NCI-H510A treated with DMSO at 0.1 percent for 48 hours (cell line): ENCODE measurements at places on chromosomes 5 and 9.
A peak's percentile ranks its signal among the peaks of the same experiment; 100 is the strongest.

- no peak for DNase-seq
Observed at GRCh38 chr9:99576876-99577275, 244.8 kb upstream of the NR4A3 start.

GRCh38 chr9:138020120-138020794 is 142.7 kb downstream of the CACNA1B start:
- DNase-seq, result no peak

DNA sequence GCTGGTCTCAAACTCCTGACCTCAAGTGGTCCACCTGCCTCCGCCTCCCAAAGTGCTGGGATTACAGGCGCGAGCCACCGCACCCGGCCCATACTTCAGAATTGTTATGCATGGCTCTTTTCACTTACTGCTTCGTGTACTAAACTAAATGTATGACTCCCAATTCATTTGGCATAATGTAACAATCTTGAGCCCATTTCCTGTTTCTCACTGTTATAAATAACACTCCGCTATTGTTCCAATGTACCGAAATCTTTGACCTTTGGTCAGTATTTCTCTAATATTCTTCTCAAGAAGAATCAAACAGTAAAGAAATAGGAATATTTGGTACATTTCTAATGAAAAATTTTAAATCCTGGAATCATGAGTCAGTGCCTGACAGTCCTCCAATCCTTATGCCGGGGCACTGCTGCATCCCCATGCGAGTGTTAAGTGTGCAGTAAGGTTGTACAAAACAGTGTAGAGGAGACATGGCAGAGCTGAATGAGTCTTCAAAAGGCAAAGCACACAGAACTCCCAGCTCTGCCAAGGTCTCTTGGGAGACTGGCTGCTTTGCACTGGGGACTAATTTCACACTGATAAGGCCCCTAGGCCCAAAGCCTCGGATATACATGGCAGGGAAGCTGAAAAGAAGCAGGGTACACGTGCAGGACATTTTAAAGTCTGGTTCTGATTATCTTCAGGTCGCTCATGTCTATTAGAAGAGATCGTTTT is 58.4 kb downstream of the HABP4 start:
- no peak for DNase-seq

DNA sequence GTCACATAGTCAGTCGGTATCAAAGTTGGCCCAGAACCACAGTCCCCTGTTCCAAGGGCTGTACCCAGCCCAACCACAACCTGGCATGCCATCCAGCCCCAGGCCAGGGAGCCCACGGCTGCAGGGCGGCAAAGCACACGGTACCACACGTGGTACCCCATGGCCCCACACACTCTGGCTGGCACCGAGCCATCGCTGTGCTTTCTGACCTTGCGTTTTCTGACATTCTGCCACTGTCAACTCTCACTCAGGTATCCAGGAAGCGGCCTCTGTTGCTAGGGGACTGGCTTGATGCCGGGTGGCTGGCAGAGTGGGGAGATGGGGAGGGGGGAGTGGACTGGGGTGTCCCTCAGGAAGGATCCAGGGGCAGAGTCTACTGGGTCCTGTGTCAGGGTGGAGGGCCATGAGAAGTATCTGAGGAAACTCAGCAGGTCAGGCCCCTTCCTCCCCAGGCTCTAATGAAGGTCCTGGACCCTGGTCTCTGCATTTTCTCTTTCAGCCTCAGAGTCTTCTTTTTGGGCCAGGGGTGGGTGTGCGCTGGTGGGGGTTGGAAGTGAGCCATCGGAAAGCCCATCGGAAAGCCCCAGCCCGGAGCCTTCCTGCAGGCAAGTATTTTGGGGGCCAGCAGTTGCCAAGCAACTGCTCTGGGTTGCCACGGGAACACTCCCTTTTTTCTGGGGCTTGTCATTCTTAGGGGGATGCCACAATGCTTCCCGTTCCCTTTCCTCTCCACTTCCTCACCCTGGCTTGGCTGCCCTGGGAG is 21.0 kb upstream of the RALGDS start:
- DNase-seq, result peak; percentile 42

GRCh38 chr5:27083449-27084415 is 45.3 kb upstream of the CDH9 start:
- DNase-seq, result no peak

- DNase-seq, result no peak
Observed at GRCh38 chr5:90055831-90056328, 353.7 kb downstream of the CETN3 start.

DNA sequence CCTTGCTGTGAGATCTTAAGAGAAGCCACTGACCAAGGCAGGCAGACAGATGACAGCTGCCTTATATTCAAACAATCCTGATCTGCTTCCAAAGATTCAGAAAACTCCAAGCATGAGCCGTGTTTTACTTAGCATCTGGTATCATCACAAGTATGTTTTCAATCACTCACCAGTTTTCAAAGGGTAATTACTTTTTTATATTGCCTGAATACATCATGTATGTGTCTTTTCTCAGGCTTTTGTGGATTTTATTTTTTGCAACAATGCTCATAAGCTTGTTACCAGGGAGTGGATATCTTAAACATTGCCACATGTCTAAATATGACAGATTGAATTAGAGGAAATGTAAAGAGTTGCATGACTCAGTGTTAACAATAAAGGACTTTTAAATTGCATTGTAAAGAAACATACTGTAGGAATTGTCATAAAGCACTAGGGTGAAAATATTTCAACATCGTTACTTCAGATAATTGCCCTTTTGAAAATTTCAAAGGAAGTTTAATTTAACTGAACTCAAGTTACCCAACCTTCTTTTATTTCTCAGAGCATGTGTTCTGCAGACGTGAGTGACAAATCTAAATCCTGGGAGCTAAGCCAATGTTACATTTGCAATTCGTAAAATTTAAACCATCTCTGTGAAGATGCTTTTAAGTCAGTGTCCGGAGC is 326.1 kb downstream of the PLK2 start:
- no peak for DNase-seq

DNA sequence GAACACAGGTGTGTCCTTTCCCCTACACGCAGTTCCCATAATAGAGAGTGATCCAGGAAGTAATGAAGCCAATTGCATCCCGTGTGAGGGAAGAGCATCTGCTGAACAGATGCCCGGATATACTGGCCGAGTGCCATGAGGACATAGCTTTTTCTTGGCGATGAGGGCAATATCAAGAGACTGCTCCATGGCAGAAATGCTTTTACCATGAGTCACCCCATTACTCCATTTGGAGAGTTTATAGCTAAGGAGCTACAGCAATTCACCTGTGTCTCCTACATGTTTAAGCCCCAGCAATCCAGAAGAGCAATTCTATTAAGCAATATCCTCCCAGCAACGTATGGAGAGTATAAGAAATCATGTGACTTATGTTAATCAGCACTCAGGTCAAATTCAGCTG is 222.0 kb upstream of the KLF4 start:
- peak; percentile 3 for DNase-seq

GRCh38 chr5:107806705-107807104 is 136.0 kb upstream of the EFNA5 start:
- no peak for DNase-seq

- no peak for DNase-seq
Observed at GRCh38 chr5:68167195-68167651, 48.3 kb upstream of the PIK3R1 start.

DNA sequence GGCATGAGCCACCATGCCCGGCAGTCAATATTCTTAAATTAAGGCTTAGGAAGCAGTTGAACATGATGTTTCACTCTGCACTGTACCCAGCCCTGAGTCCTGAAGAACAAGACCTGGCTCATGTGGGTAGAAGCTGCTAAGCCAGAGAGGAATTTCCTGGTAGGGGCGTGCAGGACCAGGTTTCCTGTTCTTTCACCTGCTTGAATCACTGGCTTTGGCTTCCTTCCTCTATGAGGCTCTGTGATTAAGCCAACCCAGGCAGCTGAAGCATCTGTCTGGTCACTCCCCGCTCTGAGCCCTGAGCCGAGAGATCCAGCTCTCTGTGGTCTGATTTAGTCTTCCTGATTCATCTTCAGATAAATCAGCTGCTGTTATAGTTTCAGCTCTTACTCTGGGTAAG is 29.1 kb downstream of the CFAP77 start:
- no peak for DNase-seq

DNA sequence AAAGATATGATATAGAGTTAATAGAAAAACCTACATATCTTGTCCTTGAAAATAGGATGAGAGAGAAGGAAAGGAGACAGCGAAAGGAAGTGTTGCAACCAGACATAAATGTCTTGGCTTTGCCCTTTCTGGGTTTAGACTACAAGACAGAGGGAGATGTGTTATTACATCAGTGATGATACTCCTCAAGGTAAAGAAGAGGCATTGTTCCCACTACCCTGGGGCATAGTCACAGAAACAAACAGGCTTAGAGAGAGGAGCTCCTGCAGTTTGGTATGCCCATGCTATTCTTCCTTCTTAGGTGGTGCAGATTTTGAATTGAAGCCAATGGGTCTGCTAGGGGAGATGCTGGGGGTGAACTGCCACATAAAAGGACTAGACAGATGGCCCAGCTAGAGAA is 166.8 kb upstream of the RFX3 start:
- no peak for DNase-seq

GRCh38 chr5:132388244-132389050 is 18.9 kb downstream of the SLC22A5 start:
- no peak for DNase-seq

- DNase-seq, result no peak
Observed at GRCh38 chr5:26003966-26004365, 1034.4 kb downstream of the CDH9 start.

GRCh38 chr9:32524892-32525708 is 896 bp downstream of the RIGI start:
- peak; percentile 51 for DNase-seq

DNA sequence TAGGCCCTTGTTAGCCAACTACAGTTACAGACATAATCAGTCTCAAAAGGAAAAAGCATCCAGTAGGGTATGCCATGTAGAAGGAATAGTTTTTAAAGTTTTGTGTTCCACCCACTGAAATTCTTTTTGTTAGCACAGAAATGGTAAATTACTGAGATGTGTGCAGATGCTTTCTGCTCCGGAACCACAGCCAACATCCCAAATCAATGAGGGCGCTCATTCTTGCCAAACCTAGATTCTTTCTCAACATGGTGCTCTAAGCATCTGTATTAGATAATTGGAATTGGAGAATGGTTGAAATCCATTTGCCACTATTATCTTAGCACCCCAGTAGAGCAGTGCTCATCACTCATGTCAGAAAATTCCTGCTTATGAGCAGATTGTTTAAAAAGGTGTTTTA is 127.8 kb downstream of the SEC61B start:
- DNase-seq, result no peak

GRCh38 chr9:5419987-5420386 is 17.7 kb downstream of the PLGRKT start:
- no peak for DNase-seq

DNA sequence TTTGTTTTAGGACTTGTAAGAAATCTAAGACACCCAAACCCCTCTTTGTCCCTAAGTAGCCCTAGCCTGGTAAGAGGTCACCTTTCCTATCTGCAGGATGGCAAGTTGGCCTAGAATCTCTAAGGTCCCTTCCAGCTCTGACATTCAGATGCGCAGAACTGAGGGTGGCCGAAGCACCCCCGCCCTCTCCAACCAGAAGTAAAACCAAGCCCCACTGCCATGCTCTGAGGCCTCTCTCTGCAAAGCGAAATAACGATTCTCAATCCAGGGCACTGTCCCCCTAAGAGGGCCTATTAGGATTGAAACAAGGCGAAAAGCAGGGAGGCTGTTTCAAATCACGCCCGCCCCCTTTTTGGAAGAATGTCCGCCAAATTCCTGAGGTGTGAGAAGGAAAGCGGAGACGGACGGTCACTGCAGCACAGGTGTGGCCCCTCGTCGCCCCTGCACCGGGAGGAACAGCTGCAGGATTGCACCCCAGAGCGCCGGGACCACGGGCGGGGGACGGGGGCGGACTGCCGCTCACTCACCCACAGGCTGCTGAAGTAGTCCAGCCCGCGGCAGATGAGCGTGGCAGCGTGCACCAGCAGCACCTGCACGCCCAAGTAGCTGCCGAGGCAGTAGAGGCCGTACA is 824 bp downstream of the TMEM245 start:
- DNase-seq, result no peak

DNA sequence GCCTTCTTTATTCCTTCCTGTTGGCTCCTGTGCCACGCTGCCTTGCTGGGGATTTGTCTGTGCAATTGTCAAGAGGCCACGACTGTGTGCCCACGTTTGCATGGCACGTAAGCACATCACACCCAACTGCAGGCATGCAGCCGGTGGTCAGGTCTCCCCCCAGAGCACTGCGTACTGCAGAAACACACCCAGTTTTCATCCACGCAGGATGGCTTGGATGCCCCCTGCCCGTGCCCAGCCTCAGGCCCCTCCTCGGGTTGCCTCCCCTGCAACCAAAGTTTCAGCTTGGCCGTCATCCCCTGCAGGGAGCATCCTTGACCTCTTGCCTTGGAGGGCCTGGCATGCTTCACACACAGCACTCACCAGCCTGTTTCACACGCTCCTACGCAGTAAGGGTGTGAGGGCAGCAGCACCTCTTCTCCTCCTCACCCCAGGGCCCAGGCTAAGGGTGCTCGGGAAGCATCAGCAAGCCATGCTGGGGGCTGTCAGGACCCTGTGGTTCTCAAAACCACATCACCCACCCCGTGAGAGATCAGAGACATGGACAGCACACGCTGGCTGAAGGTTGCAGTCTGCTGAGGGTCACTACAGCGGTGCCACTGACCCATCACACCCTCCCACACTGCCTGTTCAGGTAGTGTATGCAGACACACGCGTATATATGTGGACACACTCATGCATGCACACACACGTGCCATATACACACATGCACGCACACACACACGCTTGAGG is 3.1 kb downstream of the MRPL36 start:
- DNase-seq, result no peak

DNA sequence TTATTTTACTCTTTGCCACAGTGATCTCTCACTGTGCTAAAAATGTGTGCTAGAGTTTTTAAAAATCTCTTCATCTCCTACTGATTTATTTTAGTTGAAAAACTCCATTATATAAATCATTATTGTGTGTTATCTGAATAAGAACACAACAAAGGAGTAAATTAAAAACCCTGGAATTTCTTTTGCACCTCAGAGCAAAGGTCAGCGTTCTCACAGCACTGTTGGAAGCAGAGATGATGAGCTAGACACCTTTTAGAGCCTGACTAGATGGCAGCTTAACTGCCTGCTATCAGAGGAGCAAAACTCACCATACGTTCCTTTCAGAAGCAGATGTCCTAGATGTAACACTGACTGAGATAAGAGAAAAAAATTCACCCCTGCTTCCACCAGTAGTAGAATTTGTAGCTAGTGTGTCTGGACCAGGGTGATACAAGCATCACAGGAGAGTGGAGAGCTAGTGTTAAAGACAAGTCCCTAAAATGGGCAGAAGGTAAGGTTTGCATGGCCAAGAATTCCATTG is 147.1 kb downstream of the ENTREP1 start:
- no peak for DNase-seq

DNA sequence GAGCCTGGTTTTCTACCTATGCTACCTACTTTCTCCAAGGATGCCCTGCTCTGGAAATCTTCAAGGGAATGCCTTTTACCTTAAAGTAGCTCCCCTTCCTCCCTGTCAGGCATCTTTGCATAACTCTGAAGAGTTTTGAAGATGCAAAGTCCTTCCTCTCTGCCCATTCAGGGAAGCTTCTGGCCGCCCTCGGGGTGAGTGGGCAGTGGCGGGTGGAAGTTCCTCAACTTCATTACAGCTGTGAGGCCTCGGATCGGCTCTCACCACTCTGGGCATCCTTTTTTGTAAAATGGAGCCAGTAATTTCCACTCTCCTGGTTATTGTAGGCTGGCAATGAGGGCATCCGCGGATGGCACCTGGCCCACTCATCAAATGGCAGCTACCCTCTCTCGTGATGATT is 31.7 kb upstream of the STXBP1 start:
- no peak for DNase-seq
